ENCODE measurements at places on chromosomes 2 and 18. TPM values are rescaled to one million over a fixed set of nuclear protein-coding genes. Genes with fewer than 3 reads are reported as not detected.

Gene TGFBRAP1
- total RNA-seq, result 31.1 TPM

Gene PLGLB1
- total RNA-seq, result 0.17 TPM

Gene SKA1
- total RNA-seq, result 43.1 TPM

Gene ERBB4
- 0.02 TPM for total RNA-seq

Gene RBKS
- total RNA-seq, result 0.71 TPM

Gene SLC11A1
- 0.08 TPM for total RNA-seq

Gene GDF7
- 0.33 TPM for total RNA-seq

Gene OTOF
- total RNA-seq, result not detected

Gene HADHB
- 62.2 TPM for total RNA-seq

Gene C1QL2
- total RNA-seq, result 0.03 TPM

Gene PTH2R
- total RNA-seq, result not detected

Gene MC2R
- not detected for total RNA-seq

Gene GLI2
- 7.9 TPM for total RNA-seq

Gene ALPP
- total RNA-seq, result not detected

Gene TCF7L1
- total RNA-seq, result 0.16 TPM

Gene CIB4
- not detected for total RNA-seq
